ENCODE measurements at places on chromosomes 2 and 18.

DNA sequence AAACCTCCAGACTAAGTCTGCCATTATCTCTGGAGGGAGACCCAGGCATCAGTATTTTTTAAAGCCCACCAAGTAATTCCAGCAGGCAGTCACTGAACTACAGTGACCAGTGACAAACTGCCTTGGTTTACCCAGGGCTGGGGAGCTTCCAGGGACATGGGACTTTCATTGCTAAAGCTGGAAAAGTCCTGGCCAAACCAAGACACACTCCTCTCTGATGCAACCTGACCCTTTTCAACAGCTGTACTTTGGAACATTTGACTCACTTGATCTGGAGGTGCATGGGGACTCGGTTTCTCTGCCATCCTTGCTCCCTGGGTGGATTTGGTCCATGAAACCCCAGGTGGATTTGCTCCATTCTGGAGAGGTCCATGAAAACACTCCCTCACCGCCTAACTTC is 7.0 kb downstream of the MRO start:
- DNase-seq = no peak

DNA sequence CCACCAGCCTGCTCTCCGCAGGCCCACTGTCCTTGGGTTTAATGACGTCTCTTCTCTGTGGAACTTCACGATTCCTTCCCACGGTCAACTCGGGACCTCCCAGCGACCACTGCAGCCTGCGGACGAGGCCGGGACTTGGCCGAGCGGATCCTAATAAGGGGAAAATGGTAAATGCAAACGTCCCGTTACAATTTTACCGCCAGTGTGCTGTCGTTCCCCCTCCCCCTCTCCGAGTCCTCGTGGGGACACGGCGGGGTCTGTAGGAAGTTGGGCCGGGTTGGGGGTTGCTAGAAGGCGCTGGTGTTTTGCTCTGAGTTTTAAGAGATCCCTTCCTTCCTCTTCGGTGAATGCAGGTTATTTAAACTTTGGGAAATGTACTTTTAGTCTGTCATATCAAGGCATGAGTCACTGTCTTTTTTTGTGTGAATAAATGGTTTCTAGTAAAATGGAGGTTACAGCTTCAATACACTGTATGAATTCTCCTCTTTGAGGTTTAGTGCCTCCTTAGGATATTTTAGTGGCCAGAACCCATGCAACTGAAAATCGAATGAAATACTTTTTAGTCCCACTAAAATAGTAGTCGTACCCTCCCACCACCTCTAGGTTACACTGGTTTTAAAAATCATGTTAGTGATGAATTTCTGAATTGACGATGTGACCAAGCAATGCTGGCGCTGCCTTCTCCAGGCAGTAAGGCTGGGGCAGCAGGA is 2.3 kb downstream of the HOXD11 start:
- DNase-seq = no peak

DNA sequence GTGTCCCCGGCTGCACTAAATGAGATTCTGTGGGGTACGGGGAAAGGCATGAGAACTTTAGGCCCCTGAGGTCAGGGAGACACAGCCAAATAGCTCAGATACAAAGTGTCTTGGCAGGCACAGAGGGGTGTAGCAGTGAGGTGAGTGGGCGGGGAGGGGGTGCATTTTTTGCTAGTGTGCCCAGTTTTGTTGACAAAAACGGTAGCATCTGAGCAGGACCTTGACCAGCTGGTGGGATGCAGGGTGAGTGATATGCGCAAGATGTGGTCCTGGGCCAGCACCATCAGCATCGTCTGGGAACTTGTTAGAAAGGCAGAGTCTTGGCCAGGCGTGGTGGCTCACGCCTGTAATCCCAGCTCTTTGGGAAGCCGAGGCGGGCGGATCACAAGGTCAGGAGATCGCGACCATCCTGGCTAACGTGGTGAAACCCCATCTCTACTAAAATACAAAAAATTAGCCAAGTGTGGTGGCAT is 127.3 kb upstream of the LGALSL start:
- DNase-seq = no peak

GRCh38 chr18:48428475-48429177 is 19.4 kb upstream of the ZBTB7C start:
- DNase-seq = no peak

DNA sequence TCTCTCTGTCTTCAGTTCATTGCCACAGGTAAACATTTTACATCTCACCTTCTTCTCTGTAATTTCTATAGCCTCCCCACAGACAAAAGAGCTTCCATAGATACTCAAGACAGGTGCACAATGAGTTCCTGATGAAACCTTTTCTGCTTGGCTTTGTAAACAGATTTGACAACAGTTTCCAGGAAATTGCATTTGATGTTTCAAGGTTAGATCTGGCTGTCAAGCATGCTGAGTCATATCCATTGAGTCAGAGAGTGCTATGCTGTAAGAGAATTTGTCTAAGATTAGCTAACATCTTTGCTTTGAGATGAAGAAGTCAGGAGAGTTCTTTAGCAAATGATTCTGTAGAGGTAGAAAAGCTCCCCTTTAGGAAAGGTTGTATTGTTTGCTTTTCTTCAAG is 40.6 kb upstream of the MAP2 start:
- DNase-seq = no peak

DNA sequence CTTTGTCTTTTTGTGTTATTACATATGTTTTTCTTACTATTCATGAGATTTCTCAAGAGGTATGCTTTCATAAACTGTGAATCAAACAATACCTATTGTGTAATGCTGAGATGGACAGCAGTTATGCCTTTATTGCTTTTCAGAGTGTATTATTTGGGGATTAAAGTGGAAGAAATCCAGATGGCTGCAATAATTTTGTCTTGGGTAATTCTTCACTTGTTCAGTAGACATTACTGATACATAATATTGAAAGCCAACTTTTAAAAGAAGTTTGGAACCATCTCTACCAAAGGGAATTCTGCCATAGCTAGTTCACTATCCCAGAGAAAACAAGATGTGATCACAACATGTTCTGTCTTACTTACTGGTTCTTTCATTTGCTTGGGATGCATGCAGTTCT is 253.4 kb upstream of the ZSWIM2 start:
- DNase-seq = no peak

- no peak for DNase-seq
Measured at GRCh38 chr2:229815858-229816257, 101.5 kb upstream of the DNER start.

DNA sequence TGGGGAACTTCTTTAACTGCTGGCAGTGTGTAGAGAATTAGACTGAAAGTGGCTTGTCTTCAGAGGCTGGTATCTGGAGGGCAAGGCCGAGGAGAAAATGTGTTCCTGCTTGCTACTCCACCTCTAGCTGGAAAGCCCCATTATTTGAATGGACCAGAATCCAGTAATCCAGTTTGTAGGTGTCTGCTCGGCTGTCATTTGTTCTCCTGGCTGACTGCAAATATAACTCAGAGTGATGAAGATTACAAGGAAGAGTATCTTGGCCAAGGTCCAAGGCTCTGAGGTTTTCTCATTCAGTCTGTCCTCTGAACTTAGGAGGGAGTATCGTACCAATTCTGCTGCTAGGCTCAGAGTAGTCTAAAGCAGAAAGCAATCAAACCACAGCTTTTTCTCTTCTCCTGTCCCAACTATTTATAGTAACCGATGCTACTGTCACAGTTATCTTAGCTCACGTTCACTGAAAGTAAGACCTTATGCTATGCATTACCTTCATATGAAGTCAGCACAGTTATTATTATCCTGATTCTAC is 228.6 kb downstream of the SETBP1 start:
- no peak for DNase-seq

- DNase-seq = no peak
Measured at GRCh38 chr2:168858146-168858545, 32.1 kb downstream of the SPC25 start.

DNA sequence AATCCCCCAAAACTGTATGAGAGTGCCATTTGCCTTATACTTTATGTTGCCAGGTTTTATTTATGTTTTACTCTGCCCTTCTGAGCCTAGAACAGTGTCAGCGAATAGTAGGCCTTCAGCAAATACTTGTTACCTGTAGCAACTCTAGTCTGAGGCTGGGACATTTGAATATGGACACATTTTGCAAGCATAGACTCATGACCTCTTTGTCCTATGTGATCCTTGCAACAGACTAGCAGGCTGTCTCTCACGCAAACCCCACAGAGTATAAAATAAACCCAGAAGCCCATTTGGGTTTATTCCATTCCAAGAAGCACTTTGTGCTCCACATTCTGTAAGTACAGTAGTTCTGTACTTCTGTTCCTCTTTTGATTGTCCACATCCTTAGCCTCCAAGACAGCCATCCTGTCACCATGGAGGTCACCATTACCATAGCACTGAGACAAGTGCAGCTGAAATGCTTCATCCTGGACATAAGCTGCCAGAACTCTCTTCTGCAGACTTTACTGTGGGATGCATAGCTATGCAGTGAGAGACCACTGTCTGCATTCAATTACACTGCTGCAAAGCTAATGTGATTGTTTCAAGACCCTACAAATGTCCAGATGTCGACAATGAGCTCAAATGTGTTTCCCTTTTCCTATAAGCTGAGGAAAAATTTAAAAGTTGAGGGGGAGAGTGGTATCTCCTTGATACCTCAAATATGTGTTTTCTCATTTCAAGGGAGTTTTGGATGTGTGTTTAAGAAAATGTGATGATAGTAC is 425.7 kb downstream of the PID1 start:
- no peak for DNase-seq

GRCh38 chr18:10139783-10140410 is 226.1 kb downstream of the VAPA start:
- no peak for DNase-seq

DNA sequence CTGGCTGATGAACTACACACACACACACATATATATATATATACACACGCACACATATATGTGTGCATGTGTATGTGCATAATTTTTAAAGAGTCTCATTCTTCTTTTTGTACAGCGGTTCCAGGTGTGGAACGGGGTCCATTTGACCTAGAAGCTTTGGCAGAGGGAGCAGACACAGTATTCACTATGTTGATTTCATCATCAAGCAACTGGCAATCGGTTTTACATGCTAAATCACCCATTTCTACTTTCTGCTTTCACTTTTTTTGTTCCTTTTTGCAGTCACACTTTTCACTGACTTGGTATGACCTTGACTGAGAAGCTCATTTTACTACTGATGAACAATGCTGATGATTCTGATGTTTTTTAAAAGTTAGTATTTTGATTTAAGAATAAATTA is 63.0 kb upstream of the PGAP1 start:
- no peak for DNase-seq

GRCh38 chr2:96914332-96914731 is 44.5 kb upstream of the SEMA4C start:
- no peak for DNase-seq

DNA sequence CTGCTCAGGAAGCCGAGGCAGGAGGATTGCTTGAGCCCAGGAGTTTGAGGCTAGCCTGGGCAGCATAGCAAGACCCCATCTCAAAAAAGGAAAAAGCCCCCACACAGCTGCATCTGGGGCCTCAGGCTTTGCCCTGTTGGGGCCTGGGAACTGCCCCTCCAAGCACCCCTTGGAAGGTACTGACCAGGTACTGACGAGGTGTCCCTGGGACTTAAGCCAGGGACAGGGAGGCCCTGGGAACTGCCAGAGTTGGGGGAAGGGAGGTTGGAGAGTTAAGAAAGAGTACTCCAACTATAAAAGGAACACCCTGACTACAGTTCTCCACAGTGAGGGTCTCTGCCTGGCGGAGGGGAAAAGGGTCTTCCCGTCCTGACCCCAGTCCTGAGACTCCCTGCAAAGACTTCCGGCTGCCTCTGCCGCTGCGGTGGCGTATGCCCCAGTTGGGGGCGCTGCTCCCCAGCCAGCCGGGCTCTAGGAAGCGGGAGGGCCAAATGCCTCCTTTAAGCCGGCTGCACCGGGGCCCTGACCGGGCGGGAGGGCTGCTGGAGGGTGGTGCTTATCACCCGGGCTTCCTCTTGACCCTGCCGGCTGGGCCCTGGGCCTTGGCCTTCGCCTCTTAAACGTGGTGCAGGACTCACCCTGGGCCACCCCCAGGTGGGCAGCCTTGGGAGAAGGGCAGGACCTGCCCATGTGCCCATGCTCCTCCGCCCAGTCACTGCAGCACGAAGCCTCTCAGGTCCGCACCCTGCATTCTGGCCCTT is 12.8 kb downstream of the SLC30A3 start:
- DNase-seq = peak; percentile 46

- DNase-seq = peak; percentile 56
Measured at GRCh38 chr18:5630057-5630899, 86.5 kb upstream of the EPB41L3 start.

- no peak for DNase-seq
Measured at GRCh38 chr2:157771234-157771633, 104.9 kb downstream of the ACVR1 start.

DNA sequence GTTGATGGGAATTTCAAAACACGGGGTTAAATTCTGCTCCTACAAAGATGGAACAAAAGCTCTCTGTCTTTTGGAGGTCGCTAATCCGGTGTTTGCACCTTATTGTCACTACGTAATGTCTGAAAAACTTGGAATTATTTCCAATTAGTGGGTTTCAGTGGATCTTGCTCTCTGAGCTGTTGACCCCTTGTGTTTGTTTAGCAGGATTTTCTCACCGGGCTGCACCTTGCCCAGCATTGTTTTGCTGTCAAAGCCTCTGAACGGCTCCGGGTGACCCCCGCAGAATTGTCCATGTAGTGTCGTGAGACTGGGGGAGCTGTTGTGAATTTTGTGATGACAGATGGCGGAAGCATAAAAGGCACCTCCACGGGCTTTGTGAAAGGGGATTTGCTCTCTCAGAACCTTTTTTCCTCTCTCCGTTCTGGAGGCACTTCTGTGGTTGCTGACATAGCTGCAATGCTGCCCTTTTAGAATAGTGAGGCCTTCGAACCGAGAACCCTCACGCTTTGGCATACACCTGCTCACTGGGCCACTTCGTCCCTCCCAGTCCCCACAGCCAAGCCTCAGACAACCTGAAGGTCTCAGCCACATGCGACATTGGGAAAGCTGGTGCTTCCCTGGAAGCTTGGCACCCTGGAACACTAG is 129.4 kb downstream of the ACOXL start:
- DNase-seq = no peak

- DNase-seq = peak; percentile 58
Measured at GRCh38 chr2:202871300-202872141, at the start of gene ICA1L. Gene ICA1L, minus strand, starts transcription at chr2:202871766. Its CDS starts 42,757 bp downstream, at chr2:202829009.

- no peak for DNase-seq
Measured at GRCh38 chr2:161273038-161273760, 35.0 kb upstream of the PSMD14 start.

DNA sequence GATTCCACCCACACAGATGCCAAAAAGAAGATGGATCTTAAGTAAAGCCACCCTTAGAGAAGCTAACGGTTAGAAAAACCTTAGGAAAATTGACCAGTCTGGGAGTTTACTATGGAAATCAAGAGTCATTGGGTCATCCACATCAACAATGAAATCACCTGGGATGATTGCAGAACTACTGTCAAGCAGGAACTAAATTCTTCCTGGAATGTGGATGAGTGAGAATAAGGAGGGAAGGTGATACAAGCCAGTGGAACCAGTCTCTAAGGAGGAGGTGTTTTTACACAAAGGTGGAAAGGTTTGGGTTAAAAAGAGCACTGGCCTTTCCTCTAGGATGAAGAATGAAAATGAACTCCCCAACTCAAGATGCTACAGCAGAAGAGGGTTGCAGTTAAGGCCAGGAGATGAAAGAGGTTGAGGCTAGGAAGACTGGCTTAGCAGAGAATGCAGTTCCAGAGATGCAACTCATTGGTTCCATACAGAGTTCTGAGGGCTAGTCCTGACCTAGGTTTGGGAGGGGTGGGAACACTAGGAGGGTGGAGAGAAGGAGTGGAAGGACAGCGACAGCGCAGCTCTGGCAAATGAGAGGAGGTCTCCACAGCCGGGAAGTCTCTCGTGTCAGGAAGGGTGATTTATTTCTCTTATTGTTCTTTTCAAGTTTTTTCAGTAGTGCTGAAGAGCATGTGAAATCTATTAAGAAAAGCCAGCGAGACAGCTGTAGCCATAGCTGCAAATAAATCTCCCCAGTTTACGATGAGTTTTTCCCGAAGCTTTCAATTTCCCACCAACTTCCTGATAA is 27.7 kb upstream of the KDM3A start:
- DNase-seq = no peak
